Caudate nucleus (tissue), 63 donors: ENCODE measurements at places on chromosomes 7 and 10.

GRCh38 chr10:131073469-131074035 lies 238.0 kb downstream of the TCERG1L start:
- no peak for DNase-seq

GRCh38 chr7:20304366-20304765 lies 26.3 kb upstream of the ITGB8 start:
- no peak for DNase-seq

GRCh38 chr7:88485821-88486220 lies 179.1 kb upstream of the STEAP4 start:
- no peak for DNase-seq

- no peak for DNase-seq
Observed at GRCh38 chr10:5311617-5312016, 53.1 kb upstream of the UCN3 start.

DNA sequence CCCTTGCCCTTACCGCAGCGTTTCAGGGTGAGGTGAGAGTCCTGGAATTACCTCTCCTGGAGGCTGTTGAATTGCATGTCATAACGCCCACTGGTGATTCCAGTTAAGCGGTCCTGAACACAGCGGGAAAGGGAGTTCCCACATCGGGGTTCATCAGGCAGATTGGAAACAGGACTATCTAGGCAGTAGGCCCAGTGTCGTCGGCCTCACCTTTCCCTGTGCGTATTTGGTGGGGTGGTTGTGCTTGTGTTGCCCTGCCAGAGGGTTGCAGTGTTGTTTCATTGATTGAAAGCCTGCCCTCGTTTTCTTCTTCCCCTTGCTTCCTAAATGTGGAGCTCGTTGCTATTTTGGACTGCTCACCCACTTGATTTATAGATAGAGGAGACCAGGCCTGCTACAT lies 10.6 kb upstream of the SUN1 start:
- no peak for DNase-seq

- DNase-seq: no peak
Observed at GRCh38 chr10:117427356-117427755, 52.1 kb upstream of the PDZD8 start.

DNA sequence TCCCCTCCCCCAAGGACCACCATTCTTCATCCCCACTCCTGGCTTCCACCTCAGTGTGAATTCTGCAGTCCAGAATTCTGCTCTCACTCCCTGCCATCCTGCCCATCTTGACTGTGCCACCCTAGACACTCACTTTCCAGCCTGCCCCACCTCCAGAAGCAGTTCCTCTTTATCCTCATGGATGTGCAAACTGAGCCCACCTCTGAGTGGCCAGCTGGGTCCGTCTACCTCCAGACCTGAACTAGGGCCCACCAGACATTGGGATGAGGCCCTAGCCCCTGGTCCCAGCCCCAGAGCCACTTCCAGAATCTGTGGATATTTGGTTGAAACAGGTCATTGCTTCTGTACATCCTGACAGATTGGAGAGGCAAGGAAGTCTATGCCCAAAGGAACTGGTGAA lies 58.5 kb downstream of the GRID1 start:
- no peak for DNase-seq

DNA sequence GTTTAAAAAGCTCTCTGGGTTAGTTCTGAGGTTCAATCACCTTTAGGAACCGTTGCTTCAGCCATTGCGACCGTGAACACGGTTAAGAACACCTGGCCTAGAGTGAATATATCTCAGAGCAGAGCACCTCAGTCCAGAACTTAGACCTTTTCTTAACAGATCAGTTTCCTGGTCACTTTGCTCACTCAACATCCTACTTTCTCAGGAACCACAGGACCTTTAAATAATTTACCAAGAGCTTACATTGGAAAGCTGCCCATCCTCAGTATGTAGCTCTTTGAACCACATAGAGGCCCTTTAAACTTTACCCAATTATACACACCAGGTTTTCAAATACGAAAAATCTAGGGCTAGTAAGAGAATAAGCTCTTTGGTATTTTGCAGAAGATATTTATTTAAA lies 153.2 kb downstream of the NRBF2 start:
- no peak for DNase-seq

DNA sequence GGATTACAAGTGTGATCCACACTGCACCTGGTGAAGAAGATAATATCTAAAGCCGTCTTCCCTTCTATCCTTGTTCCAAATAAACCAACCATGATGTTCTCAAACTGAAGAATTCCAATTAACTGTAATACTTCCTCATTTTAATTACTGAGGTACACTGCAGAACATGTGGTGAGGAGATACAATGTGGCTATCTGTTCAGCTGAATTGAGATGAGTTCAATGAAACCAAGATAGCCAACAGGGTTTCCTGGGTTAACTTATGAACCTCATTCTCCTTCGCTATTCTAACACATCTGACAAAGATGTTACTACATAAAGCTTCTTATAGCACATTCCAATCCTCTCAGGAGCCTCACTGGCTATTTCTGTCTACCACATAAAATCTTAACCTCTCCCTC lies 75.5 kb downstream of the RAPGEF5 start:
- no peak for DNase-seq

DNA sequence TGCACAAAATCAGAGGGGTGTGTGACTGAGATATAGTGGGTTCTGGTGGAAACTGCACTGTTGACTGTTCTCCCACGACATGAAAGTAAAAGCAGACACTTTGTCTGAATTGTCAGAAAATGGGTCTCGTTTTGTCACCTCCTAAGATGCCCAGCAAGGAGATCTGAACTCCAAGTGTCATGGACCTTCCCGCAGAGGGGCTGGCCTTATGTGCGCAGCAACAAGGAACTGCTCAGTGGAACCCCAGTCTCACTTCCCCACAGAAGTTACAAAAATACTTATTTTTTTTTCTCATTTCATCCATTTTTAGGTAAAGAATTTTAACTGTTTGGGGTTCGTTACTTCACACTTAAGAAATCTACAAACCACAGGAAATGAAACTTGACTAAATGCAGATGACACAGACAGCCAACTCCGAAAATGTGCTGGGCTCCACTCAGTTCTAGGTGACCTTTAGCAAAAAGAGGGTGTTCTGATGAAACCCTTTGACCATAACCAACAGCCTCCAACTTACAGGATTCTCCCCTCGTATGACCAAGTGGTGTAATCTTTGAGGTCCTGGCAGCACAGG lies 115.0 kb downstream of the FAM107B start:
- no peak for DNase-seq

GRCh38 chr7:47446871-47447466 lies 134.9 kb downstream of the TNS3 start:
- DNase-seq: no peak

DNA sequence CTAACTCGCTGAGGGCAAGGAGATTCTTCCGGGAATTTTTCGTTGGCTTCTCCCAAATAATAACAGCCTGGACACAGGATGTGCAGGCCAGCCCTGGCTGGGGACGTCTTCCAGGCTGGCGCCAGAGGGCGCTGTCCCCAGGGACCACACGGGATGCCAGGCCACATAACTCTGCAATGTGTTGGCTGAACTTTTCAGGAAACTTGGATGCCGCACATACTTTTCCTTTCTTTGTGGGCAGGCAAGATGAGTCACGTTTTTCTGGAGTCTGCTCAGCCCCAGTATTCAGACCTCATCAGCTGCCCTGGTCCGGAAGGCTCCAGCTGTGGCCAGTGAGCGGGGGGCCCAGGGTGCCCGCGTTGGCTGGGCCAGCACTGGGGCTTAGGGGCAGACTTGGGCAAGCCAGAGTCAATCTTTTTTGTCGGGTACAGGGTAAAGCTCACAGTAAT lies 122.7 kb downstream of the PRKAG2 start:
- peak; percentile 34 for DNase-seq

DNA sequence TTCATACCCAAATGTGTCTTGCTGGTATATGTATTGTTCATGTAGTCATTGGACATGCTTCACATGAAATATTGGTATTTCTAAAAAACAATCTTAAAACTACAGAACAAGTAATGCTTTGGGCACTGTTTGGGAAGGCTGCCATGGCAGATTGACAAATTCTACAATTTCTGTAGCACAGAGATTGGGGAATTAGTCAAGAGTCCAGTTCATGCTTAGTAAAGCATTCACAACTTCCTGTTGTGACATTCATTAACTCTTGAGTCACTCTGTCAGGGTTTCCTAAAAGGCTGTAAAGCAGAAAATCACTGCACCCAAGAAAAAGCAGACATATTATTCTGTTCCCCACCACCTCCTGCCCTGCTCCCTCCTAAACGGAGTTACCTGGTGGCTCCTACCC lies 398.9 kb downstream of the PHTF2 start:
- no peak for DNase-seq

DNA sequence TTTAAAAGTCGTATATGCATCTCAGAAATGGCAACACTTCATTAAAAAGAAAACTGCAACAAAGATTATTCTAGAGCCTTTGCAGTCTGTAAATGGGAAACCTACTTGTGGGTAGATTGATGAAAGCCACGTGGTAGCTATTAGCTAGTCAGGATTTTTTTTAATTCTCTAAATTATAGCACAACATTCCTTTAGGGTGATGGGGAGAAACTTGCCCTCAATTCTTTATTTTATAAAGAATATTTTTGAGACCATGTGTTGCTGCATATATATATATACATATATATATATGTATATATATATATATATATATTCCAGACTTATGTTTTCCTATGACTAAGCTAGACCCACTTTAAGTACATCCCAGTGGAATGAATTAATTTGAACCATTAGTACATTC lies 118.0 kb downstream of the PPP1R3A start:
- DNase-seq: no peak

DNA sequence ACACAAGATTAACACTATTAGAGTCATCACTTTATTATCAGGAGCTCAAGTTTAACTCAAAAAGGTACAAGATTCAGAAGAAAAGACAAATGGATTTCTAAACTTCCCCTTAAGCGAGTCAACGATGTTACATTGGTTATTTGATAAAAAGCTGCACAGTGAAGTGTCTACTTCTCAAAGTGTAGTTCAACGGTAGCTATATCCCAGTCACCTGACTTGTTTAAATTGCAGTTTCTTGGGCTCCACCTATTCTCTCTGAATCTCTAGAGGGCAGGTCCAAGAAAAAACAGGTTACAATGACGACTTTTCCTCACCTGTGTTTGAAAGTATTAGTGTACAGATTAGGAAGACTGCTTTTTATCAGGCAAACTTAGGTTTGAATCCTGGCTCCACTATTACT lies 16.6 kb downstream of the MINDY3 start:
- no peak for DNase-seq

- no peak for DNase-seq
Observed at GRCh38 chr10:94358480-94358879, 4.3 kb downstream of the NOC3L start.

DNA sequence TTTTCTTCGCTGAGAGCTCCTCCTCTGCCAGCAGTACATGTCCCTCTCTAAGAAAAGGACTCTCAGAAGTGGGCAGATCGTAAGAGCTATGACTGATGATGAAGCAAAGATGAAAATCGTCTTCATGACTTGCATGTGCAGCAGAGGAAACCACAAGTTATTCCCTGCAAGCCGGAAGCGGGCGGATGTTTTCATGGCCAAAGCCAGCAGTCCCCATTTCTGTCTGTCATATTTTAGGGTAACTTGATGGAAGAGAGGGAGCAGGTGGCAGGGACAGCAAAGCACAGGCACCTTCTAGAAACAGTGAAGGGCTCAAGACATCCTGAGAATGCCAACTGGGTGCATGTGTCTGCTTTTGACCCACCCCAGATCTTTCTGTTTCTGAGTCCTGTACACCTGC lies 19.9 kb downstream of the KLF6 start:
- no peak for DNase-seq

- DNase-seq: no peak
Observed at GRCh38 chr7:118009419-118009818, 136.2 kb upstream of the CTTNBP2 start.

- DNase-seq: no peak
Observed at GRCh38 chr7:26685606-26686005, 178.8 kb downstream of the SKAP2 start.

- DNase-seq: no peak
Observed at GRCh38 chr7:10120936-10121335, 852.7 kb upstream of the PHF14 start.

DNA sequence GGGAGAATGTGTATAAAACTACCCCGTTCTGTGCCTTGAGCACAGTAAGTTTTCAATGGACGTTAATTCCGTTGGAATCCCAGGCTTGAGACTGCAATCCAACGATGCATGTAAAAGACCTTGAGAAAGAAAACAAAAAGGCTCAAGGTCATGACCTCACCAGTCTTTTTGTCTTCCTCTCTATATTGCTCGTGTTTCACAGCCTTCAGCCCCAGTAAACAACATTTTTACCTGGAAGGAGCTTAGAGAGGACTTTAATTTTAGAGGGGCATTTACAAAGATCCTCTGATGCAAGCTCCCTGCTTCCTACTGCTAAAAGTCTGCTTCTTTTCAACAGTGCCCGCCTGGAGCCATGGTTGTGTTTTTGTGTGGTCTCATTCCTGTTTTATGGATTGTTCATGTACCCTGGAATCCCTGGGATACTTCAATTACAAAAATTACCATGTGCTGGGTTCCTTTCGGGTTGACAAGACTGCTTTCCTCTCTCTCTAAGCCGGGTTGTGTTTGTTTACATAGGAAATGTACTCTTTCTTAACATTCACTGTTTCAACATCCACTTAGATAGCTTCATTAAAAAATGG lies 320.1 kb upstream of the NFE2L3 start:
- no peak for DNase-seq

- DNase-seq: no peak
Observed at GRCh38 chr10:74486659-74487058, 335.6 kb downstream of the ADK start.

- DNase-seq: no peak
Observed at GRCh38 chr7:35605760-35606159, 89.2 kb downstream of the HERPUD2 start.

DNA sequence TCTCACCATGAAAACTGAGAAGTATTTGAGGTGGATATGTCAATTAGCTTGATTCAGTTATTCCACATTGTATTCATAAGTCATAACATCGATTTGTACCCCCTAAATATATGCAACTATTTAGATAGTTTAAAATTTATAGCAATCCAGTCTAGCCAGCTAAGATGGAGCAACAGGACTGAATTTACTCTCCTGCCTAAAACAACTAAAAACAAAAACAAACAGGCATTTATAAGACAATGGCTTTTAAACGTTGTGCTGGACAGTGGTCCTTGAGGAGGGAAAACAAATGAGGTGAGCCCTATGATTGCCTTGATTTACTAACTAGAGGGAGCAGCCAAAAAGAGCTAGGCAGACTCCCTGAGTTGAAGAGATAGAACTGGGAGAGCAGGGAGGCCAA lies 814 bp upstream of the GPAM start:
- DNase-seq: no peak

DNA sequence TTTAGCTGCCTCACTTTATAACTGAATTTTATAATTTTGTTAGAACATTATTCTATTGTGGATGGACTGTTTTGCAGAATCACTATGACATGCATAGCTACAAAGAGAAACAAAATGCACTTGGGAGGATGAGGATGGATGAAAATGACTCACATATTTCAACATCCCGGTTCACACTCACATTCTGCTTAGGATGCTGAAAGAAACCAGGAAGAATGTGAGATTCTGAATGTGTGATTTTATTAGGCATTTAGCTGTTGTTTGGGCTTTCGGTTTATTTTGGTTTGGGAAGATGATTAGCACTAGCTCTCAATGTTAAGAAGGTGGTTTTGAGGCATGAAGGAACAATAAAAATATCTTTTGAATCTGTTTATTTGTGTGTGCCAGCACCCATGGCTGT lies 235.5 kb downstream of the SEMA3E start:
- no peak for DNase-seq
